Activated effector memory CD4-positive, alpha-beta T cell treated with anti-CD3 and anti-CD28 coated beads, Interleukin-2, amount 50 U/mL, for 16 hours (primary cell): ENCODE measurements at places on chromosomes 1 and 21.

GRCh38 chr1:165679282-165680036, 18.9 kb downstream of the ALDH9A1 start:
- DNase-seq = no peak

GRCh38 chr21:37711836-37712568, 204.3 kb downstream of the KCNJ6 start:
- DNase-seq = peak; percentile 67

GRCh38 chr1:246215510-246215903, 291.6 kb downstream of the SMYD3 start:
- DNase-seq = no peak

DNA sequence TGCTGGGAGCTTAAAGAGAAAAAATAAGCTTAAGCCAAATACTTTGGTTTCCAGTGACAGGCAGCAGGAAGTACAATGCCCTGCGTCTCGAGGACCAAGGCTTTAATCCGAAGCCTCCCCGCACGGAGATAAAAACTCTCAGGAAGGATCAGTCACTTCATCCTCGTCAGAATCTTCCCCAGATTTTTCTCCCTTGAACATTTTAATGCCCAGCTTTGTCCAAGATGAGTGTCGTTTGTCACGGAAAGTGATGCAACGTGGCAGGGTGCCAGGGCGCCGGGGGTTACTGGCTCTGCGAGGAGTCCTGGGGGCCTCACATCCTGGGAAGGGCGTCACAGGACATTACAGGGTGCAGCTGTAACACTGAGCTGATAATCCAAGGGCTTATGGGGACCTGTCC, 25.2 kb upstream of the PCBP3 start:
- peak; percentile 54 for DNase-seq

DNA sequence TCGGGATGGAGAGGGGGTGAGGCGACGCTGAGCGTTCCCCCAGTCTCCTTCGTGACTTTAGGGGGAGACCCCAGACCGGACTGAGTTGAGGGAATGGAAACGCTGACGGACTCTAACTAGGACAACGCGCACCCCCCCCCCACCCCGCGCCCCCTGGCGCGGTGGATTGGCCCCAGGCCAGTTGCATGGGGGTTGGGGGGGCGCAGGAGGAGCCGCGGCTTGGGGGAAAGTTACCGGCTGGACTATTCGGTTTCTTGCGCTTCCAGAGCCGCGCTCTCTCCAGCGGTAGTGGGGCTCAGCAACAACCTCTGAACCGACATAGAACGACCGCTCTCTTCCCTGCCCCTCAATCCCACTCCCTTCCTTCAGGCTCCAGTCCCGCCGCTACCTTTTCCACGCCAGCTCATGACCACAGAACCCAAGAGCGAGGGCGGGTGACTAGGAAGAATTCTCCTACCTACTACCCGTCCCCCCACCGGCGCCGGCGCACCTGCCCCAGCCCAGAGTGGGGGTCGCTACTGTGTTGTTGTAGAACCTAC, 694 bp downstream of the ZBTB7B start:
- DNase-seq = peak; percentile 78

DNA sequence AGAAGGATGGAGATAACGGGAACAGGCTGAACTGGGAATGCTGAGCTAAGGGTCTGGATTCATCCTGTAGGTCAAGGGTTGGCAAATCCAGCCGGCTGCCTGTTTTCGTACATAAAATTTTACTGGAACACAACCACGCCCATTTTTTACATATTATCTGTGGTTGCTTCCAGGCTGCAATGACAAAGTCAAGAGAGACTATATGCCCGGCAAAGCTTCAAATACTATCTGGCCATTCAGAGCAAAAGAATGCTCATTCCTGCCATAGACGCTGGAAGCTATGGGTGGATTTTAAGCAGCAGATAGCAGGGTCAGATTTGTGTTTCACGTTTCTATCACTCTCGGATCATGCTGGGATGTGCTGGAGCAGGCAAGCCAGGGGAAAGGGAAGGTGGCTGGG, 137.9 kb upstream of the EDN2 start:
- no peak for DNase-seq

DNA sequence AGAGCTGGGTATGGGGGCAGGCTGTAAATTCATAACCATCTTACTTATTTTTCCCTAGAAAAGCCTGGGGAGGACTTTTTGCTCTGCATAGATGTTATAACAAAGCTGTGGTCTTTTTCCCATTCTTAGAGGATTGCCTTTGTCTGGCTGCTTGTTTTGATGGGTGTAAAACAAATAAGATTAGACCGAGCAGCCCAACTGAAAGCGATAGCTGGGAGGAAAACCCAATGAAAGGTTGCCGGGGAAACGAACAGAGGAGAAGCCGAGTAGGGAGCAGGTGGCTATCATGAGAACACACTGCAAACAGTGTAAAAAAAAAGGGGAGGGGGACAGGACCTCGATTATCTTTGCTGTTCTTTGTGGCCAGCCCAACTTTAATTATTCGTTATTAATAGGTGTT, 1.9 kb downstream of the ELAVL4 start:
- no peak for DNase-seq

DNA sequence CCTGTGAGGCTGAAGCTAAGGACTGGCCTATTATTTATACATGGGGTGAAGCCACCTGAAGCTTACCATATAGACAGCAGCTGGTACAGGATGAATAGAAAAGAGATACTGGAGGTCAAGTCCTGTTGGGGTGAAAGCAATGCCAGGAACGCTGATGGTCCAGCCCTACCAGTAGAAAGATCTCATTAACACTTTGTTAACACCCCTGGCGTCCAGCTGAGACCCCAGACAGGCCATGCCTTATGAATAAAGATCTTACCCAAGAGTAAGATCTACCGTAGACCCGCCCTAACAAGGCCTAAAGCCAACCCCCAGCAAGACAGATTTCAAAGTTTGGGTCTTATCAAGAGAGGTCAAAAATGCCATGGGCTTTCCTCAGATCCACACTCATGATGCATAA, 34.7 kb downstream of the ST3GAL3 start:
- DNase-seq = no peak

- DNase-seq = no peak
These were observed 28.2 kb downstream of the PTGER3 start for GRCh38 chr1:71019233-71019969.

- no peak for DNase-seq
These were observed 9.8 kb downstream of the TEX38 start for GRCh38 chr1:46681333-46682034.

- DNase-seq = no peak
These were observed 20.6 kb upstream of the TBX15 start for GRCh38 chr1:119008483-119009311.

- DNase-seq = no peak
These were observed 89.9 kb downstream of the IER5 start for GRCh38 chr1:181178241-181178879.

GRCh38 chr1:206911064-206911663, 10.6 kb downstream of the FCMR start:
- DNase-seq = no peak

- no peak for DNase-seq
These were observed 282 bp upstream of the LYPLAL1 start for GRCh38 chr1:219173434-219173757.

DNA sequence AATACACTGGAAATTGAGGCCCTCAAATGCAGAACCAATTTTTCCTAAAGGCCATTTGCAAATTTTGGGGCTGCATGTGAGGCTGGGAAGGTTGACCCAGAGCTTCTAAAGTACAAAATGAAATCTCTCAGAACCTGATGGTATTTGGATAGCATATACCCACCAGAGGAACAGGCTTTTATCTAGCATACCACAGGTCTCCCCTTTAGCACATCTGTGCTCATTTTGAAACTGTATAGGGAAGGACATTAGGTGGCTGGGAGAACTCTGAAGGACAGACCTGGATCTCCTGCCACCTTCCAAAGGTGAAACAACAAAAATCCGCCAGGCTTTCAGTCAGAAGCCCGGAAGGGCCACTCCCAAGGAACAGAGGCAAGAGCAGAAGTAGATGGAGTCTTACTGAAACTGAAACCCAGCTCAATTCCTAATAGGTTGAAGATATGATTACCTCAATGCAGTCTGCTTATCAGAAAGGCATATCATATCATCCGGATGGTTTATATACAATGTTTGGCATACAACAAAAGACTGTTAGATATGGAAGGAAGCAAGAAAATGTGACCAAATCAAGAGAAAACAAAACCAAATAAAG, 11.6 kb downstream of the CD55 start:
- no peak for DNase-seq

GRCh38 chr1:217526636-217527035, 104.3 kb downstream of the GPATCH2 start:
- DNase-seq = no peak

DNA sequence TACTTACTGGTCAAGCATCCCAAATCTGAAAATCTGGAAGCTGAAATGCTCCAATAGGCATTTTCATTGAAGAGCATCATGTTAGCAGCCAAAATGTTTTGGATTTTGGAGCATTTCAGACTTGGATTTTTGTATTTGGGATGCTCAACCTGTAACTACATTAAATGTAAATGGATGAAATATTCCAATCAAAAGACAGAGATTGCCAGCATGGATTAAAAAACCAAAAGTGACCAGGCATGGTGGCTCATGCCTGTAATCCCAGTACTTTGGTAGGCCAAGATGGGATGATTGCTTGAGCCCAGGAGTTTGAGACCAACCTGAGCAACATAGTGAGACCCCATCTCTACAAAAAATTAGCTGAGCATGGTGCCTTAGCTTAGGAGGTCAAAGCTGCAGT, 110.3 kb downstream of the URB2 start:
- DNase-seq = no peak

- DNase-seq = no peak
These were observed 179.8 kb downstream of the FOXD2 start for GRCh38 chr1:47617381-47618221.

GRCh38 chr1:157107702-157108101, 8.1 kb upstream of the ETV3L start:
- DNase-seq = peak; percentile 42

- no peak for DNase-seq
These were observed 44.7 kb downstream of the XCL2 start for GRCh38 chr1:168498956-168499687.

DNA sequence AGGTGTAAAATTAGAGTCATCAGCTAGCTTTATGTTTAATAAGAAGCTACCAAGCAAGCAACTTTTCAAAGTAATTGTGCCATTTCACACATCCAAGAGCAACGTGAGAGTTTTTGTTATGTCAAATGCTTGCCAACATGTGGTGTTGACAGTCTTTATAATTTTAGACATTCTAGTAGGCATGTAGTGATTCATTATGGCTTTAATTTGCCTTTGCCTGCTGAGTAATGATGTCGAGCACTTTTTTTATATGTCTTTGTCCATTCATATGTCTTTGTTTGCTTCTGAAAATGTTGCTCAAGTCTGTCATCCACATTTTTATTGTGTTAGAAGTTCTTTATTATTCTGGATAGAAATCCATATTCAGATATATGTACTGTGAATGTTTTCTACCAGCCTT, 21.4 kb upstream of the CHIT1 start:
- no peak for DNase-seq
